Hippocampal formation (tissue), 2 donors: ENCODE measurements at places on chromosomes 16 and 17.

DNA sequence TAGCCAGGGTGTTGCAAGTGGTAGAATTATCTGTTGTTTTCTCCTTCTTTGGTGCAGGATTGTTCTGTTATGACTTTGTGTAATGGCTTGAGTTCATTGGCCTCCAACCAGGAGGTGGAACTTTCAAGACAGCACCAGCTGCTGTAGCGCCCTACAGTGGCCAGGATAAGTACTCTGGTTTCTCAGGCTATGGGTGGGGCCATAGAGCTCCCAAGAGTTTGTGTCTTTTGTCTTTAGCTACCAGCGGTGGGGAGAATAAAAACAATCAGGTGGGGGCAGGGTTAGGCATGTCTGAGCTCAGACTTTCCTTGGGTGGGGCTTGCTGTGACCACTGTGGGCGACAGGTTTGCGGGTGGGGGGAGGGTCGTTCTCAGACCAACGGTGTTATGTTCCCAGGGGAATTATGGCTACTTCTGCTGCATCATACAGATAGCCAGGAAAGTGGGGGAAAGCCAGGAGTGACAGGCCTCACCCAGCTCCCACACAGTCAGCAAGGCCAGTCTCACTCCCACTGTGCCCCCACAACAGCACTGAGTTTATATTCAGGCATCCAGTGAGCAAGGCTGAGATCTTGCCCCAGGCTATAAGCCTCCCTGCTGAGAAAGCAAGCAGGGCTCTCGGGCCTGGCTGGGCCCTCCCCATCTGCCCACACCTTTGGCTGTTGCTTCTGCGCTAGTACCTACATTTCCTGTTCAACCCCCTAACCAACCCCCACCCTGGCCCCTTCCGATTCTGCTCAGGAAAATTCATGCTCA is 15.4 kb downstream of the ABCA10 start:
- no peak for DNase-seq

- no peak for DNase-seq
Observed at GRCh38 chr16:81816793-81817210, 37.7 kb downstream of the PLCG2 start.

GRCh38 chr16:46658925-46659324 is 30.1 kb downstream of the VPS35 start:
- peak; percentile 31 for DNase-seq

DNA sequence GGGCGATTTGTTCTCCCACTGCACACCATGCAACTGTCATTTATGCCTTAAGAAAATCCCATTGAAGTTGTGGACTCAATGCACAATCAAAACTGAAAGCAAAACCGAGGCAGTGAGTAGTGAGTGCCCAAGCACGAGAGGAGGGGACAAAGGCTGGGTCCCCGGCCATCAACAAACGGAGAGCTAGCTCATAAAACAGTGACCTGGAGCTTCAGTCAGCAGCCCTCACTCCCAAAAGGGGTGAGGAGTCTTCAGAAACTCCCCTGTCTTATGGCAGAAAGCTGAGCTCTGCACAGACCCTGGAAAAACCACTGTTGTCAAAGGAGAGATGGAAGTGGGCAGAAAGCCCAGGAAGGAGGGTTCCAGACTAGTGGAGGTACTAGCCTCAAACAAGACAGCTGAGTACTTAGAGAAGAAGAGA is 96.9 kb downstream of the ADCY9 start:
- DNase-seq: no peak

GRCh38 chr16:67248401-67249177 is at the start of gene SLC9A5:
Gene SLC9A5, plus strand, starts transcription at chr16:67248979. Its CDS starts 36 bp downstream, at chr16:67249015.
- DNase-seq: no peak

- no peak for DNase-seq
Observed at GRCh38 chr16:23869052-23869451, 33.3 kb downstream of the PRKCB start.

DNA sequence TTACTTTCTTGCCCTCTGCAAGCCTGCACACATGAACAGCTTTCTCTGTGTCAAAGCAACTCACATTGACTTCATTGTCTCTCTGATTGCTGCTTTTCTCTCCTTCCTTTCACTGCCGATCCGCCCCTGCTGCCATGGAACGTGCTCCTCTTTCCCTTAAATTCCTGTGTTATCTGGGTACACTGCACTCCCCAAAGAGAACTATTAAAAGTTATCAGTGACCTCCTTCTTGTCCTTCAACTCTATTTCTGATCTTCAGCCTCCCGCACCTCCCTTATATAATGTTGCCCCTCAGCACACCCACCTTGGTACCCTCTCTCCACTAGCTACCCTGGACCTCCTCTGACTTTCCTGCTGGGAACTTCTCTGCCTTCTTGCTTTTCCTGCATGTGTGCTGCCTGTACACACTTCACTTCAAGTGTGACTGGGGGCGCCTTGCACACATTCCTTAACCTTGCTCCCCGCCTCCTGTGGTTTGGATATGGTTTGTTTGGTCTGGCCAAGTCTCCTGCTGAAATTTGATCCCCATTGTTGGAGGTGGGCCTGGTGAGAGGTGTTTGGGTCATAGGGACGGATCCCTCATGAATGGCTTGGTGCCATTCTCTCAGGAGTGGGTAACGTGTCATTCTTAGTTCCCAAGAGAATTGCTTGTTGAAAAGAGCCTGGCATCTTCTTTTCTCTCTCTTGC is 26.7 kb upstream of the PMP22 start:
- no peak for DNase-seq

- DNase-seq: no peak
Observed at GRCh38 chr17:9009737-9010136, 11.6 kb upstream of the NTN1 start.

DNA sequence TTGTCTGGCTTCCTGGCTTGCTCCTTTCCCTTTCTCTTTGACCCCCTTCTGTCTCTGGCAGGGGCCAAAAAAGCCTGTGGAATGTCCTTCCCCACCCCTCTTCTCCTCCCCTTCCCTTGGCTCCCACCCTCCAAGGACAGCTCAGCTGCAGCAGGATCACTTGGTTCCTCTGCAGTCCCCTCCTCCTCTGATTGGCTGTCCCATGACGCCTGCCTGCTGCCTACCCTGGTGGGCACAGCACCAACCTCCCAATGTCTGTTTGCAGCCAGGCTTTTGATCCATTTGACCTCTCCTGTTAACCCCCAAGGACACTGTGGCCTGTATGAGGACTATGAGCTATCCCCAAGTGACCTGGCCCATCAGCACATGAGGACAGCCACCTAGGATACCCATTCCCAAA is 14.8 kb upstream of the MTMR4 start:
- DNase-seq: peak; percentile 78

DNA sequence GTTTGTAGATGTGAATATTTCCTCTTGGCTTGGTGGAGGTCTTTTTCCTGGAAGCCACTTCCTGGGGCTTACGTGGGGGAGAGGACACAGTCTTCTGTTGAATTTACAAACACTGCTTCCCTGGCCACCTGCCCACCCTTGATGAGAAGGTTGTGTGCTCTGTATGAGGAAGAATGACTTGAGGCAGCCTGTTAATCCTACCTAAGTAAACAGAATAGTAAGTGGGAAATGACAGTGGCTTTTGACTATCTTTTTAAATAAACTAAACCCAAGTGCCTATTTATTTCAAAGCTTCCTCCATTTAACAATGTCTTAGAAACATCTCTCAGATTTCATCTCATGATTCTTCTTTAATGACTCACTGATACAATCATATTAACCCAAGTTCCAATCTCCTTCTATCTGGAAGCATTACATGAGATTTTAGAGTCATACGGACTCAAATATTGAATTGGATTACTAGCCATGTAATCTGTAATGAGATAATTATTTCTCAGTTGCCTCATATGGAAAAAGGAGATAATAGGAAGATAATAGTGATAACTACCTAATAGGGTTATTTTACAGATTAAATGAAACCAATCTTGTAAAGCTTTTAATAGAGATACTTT is 96.6 kb upstream of the SMIM36 start:
- DNase-seq: no peak

DNA sequence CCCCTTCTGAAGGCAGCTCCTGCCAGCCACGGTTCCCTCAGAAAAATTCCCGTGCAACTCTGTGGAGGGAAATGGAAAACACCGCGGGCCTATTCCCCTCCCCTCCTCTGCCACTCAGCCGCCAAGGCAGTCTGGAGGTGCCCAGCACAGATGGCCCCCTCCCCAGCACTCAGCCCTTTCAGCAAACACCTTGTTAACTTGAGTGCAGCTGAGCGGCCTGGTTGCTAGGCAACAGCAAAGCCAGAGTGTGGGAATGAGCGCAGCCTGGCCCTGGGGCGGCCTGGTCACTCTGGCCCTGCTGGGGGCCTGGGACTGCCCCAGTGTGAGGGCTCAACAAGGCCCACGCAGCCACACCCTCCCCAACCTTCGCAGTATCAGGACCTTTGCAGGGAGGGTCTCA is 32.8 kb downstream of the CACNA1G start:
- no peak for DNase-seq

DNA sequence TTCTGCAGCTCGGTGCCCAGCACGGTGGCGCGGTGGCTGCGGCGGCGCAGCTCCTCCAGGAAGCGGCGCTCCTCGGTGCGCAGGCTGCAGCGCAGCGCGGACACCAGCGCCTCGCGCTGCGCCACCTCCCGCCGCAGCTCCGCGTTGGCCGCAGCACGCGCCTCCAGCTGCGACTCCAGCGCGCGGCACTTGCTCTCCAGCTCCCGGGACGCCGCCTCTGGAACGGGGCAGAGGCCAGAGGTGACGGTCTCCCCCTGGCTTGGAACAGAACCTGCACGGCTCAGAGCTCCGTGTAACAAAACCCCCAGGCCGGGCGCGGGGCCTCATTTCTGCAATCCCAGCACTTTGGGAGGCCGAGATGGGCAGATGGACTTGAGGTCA is 13.2 kb upstream of the CLUH start:
- DNase-seq: no peak

DNA sequence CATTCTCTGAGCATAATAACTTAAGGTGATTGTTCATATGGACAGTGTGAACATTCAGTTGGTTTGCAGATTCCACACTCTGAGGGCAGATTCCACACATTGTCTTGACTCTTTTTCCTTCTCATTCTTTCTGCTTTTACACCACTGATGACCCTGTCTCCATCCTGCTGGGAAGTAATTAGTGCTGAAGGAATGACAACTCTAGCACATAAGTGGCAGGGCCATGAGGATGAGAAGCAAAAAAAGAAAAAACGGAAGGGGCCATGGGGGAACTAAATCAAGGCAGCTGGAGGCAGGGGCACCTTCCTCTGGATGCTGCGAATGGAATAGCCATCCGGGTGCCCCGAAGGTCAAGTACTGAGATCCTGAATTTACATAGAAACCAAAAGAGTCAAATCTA is 944.0 kb downstream of the KCNJ2 start:
- no peak for DNase-seq

- no peak for DNase-seq
Observed at GRCh38 chr17:16061631-16062030, 62.0 kb downstream of the TTC19 start.

DNA sequence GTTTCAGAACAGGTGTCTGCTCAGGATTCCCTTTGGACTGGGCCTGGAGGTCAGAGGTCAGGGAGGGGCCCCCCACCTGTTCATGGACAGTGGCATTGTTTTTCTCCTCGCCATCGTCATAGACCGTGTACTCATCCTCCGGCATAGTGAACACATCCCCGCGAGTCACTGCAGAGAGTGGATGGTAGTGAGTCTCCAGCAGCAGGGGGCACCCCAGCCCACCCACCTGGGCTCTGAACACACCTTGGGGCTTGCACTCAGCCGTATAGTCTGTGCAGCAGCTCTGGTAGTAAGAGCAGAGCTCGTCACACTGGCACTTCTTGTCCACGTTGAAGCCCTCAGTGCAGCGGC is 448 bp downstream of the VTN start:
- no peak for DNase-seq

DNA sequence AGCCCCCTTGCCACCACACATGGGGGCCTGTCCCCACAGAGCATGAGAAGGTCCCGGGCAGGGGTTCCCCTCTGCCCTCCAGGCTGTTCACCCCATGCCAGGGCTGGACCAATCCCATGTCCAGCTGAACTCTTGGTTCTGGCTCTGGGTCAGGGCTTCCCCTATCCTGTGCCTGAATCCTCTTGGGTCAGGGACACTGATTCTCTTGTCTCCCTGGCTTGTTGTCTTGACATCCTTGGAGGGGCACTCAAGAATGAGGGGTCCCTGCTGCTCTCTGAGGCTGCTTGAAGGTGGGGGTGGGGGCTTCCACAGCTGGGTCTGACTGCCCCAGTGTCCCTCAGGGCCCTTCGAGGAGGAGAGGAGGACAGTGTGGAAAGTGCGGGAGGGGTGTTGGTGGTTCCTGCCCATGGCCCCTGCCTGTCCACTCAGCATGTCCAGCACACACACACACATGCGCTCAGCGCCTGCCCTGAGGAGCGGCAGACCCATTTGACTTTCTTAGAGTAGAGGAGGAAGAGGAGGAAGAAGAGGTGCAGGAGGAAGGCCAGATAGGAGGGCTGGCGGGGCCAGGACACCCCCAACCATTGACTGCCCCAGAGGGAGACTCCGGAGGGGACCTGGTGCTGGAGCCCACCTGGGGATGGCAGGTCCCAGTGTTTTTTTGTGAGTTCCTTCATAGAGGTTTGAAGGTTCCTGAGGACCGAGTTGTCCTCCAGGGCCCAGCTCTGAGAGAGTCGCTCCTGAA is 47.0 kb downstream of the TNFRSF13B start:
- no peak for DNase-seq

DNA sequence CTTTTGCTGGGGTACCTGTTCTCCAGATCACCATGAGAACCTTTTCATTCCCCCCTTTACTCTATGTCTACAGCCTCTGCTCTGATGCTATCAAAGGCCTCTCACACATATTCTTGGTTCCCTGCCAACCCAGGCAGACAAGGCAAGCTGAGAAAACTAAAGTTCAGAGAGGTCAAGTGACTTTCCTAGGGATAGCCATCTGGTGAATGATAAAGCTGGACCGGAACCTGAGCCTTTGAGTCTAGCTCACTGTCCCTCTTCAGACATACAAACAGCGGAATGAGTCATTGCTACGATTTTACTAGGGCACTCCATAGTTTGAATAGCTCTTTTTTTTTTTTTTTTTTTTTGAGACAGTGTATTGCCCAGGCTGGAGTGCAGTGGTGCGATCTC is 73.3 kb downstream of the XYLT1 start:
- peak; percentile 11 for DNase-seq

DNA sequence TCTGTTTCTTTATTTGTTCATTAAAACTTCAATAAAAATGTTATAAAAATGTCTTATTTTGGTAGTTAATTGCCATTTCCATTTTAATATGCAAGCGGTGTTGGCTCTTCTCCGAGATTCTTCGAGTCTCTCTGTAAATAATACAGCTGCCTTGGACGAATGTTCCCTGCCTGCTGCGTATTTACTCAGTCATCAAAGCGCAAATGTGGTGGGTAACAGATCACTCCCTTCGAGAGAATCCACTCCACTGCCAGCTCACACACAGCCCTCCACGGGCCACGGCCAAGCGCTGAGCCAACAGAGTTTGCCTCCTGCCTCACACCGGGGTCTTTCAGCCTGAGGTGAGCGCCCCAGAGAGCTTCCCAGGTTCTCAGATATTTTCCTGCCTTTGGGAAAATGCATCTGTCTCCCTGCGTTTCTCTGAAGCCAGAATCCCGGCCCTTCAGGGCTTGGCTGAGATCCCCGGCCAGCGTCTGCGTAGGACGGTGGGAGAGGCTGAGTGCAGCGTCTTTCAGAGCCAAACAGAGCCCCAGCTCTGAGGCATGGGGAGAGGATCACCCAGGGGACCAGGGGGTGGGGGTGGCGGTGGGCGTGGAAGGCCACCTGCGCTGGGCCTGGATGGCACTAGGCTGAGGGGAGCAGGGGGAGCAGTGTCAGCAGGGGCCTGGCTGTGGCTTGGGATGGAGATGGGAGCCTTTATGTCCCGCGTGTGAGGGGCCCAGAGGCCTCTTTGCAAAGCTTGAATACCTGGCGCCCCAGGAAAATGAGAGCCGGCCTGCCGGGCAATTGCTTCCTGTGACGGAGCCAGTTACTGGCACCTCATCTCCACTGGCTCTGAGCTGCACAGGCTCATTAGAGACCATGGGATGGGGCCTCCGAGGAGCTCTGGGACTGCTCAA is 248.7 kb downstream of the RBFOX3 start:
- peak; percentile 10 for DNase-seq
